ENCODE measurements at places on chromosomes 1 and 21. TPM values are rescaled to one million over a fixed set of nuclear protein-coding genes. Genes with fewer than 3 reads are reported as not detected.

DNA sequence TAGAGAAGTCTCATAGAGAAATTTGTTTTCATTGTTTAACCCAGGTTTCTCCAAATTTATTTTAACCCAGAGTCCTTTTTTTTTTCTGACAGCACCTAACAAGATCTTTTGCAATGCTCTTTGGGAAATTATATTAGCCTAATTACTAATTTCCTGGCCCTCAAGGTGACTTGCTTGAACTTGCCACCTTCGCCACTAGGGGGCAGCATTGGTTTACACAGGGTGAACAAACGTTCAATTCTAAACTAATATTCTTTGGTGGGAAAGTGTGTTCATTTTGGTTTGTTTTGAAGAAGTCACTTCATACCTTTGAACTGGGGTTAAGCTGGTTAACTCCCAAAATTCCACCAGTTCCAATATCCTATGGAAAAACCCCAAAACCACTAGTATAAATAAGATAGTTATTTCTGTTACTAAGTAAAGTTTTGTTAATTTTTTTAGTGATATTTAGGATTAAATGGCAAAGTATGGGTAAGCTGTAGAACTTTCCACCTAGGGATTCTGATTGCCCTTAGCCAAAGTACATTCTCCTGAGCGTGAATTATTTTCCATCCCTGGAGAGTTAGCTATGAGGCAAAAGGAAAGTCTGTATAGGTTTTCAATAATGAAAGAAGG lies 13.0 kb downstream of the CCDC190 start:
- DNase-seq, result peak; percentile 70

- DNase-seq, result no peak
Observed at GRCh38 chr1:35475856-35476674, 81.1 kb downstream of the KIAA0319L start.

DNA sequence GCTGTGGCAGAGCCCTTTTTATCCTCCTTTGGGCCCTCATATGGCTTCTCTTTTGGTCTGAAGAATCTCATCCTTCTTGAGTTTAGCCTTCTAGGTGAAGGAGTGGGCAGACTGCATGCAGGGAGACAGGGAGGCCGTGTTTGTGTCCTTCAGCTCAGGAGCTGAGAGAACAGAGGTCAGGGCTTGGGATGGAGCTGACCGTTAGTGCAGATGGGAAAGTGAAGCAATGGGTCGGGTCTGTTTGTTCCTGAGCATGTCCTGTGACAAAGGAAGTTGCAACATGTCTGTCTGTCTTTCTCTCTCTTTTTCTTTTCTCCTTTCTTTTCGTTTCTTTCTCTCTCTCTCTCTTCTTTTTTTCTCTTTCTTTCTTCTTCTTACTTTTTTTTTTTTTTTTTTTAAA lies 14.9 kb downstream of the MAPKAPK2 start:
- DNase-seq, result no peak

DNA sequence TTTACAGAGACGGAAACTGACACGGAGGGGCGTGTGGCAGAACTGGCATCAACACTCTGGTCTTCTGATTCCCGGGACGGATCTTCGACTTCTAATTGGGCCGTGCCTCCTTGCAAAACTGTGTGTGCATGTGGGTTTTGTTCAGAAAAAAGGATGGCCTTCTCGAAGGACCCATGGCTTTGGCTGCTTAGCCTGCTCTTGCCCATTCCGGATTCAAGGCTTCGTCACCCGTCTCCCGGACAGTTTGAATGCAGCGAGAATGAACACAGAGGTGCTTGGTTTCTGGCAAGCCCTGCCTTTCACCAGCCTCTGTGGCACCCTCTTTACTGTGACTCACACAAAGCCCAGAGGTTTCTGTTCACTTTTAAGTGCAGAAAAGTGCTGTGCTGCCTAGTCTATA lies 120.1 kb downstream of the PRDM2 start:
- DNase-seq, result no peak

- DNase-seq, result no peak
Observed at GRCh38 chr1:90922996-90923395, 98.8 kb downstream of the ZNF644 start.

GRCh38 chr1:221381910-221382623 lies 359.8 kb downstream of the DUSP10 start:
- peak; percentile 89 for DNase-seq

DNA sequence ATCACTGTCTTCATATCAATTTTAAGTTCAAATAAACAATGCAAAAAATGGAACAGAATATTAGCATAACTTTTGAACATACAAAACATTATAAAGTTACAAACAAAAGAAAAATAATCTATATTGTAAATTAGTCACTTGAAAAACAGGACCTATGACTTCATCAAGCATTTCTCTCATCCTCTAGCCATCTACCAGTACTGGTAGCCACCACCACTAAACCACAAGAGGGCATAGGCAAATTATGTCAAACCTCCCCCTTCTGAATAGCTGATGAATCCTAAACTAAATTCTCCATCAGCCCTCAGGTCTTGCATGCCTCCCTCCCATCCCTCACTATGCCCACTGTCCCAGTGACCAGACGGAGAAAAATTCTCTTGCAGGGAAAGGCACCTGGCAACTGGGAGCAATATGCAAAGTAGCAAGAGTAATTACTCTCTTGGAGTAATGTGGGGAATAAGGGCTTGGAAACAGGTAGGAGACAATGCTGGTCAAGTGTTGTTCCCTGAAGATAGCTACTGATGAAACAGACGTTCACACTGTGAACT lies 37.1 kb downstream of the SSX2IP start:
- DNase-seq, result peak; percentile 48

DNA sequence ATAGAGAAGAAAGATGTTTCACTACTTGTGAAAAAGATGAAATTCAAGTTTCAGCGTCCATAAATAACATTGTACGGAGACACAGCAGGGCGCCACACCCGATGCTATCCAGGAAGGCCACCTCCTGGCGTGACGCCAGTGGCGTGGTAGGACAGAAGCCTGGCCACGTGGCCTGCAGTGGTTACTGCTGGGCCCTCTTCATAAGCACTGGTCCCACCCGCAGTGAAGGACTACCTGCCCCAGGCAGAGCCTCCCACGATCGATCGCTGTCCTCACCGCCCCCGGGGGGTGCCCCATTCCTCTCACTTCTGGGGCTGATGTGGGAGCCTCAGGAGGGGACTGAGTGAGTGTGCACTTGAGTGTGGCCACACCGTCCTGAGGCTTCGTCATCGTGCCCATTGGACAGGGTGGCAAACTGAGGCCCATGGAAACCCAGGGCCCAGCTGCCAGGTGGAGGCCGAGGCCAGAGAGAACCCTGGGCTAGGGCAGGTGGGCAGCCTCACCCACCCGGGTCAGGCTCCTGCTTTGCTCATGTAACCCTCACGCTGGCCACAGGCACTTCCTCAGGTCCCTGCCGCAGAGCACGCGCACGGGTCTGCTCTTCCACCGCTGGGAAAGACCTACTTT lies 11.7 kb upstream of the HES5 start:
- DNase-seq, result no peak

DNA sequence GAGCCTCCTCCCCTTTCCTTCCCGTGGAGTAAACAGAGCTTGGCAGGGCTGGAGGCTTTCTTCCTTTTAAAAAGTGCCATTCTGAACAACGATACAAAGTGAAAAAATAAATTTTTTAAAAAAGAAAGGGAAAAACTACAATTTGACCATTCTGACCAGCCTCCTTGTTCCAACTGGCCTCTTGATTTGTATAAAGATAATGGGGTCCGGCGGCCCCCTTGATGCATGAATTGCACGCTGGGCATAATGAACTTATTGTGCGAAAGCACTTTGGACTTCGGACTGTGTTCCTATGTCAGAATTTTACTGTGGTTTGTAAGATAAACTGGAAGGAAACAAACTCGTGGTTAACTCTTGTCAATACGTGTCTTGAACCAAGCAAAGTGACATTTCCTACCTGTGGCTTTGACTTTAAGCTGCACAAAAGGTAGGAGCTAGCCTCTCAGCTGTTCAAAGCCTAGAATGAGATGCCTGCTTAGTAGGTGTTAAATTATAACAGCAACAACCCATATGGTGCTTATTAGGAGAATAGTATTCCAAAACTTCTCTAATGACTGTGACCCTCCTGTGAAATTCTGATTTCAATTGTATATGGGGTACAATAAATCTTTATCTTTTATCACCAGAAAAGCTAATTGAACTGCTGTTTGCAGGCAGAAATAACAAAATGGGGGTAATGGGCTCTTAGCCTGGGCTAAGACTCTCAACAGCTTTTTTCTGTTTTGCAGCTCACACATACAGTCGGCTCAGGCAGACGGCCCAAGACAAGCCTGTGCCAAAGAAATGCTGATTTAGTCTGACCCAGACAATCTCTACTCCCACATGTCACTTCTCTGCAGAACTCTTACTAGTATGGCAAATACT lies 9.3 kb downstream of the IRF2BP2 start:
- DNase-seq, result peak; percentile 55

DNA sequence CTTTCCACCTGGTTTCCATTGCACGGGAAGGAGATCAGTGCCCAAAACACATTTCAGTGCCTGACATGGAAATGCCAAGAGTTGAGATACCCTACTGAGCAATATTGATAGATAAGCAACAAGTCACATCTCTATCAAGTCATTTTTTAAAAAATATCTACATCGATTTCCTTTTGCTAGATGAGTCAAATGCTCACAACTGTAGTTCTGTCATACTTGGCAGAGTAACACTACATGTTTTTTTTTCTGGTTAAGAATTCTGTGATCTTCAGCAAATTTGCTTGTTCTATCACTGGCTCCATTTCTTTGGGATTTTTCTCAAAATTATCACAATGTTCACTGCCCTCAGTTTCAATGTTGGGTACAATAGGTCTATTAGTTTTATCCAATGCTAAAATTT lies 145.4 kb downstream of the ZC3H11B start:
- peak; percentile 69 for DNase-seq

- DNase-seq, result peak; percentile 83
Observed at GRCh38 chr1:79079770-79080169, 73.2 kb upstream of the ADGRL4 start.

- DNase-seq, result no peak
Observed at GRCh38 chr1:226349081-226349480, 40.1 kb upstream of the LIN9 start.

DNA sequence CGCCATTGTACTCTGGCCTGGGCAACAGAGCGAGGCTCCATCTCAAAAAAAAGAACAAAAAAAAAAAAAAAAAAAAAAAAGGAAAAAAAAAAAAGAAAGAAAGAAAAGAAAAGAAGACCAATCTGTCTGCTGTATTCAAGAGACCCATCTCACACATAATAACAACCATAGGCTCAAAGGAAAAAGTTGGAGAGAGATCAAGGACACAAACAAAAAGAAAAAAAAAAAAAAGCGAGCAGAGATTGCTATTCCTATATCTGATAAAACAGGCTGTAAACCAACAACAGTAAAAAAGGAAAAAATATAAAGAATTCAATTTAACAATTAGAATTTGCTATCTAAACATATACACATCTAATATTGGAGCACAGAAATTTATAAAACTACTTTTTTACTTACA lies 150.4 kb downstream of the BRINP3 start:
- no peak for DNase-seq

Gene PROX1
- polyA plus RNA-seq, result 0.20 TPM

Gene KRTAP7-1
- not detected for polyA plus RNA-seq

Gene ATP5PO
- 236 TPM for polyA plus RNA-seq

Gene SIK1
- 0.29 TPM for polyA plus RNA-seq

Gene OR2G6
- not detected for polyA plus RNA-seq

Data from GM23248 (cell line).